ENCODE measurements at places on chromosomes 2 and 18. TPM values are rescaled to one million over a fixed set of nuclear protein-coding genes. Genes with fewer than 3 reads are reported as not detected.

The REG3A gene
- not detected for total RNA-seq

The FAM210A gene
- total RNA-seq, result 17.5 TPM

The LOXL3 gene
- total RNA-seq, result 12.6 TPM

The SLC19A3 gene
- 0.17 TPM for total RNA-seq

The CCDC178 gene
- total RNA-seq, result under 0.01 TPM

The OTX1 gene
- 0.17 TPM for total RNA-seq

The ARHGAP15 gene
- total RNA-seq, result not detected

The PSD4 gene
- 6.1 TPM for total RNA-seq

The MAP3K20 gene
- total RNA-seq, result 138 TPM

The RPRM gene
- not detected for total RNA-seq

The PROM2 gene
- 0.26 TPM for total RNA-seq

The NDUFS1 gene
- 81.2 TPM for total RNA-seq

The ANKAR gene
- total RNA-seq, result 10.5 TPM

The GALNT14 gene
- total RNA-seq, result 0.83 TPM

The PFN4 gene
- 1.5 TPM for total RNA-seq

The HOXD4 gene
- total RNA-seq, result not detected

The LRRTM4 gene
- not detected for total RNA-seq

The LAMA3 gene
- 13.2 TPM for total RNA-seq

The EPB41L3 gene
- 37.0 TPM for total RNA-seq

The LPIN2 gene
- total RNA-seq, result 36.7 TPM

The GAREM2 gene
- 0.66 TPM for total RNA-seq

The PRSS56 gene
- total RNA-seq, result not detected

The CCT4 gene
- 187 TPM for total RNA-seq

The MYCN gene
- total RNA-seq, result not detected

The TANC1 gene
- total RNA-seq, result 30.8 TPM

The IL36RN gene
- not detected for total RNA-seq

The NMUR1 gene
- total RNA-seq, result 0.50 TPM

The PSMA8 gene
- total RNA-seq, result not detected

The UPP2 gene
- not detected for total RNA-seq

The GEN1 gene
- total RNA-seq, result 2.8 TPM

The GAD1 gene
- 0.26 TPM for total RNA-seq

The FOXI3 gene
- total RNA-seq, result not detected

The RIT2 gene
- not detected for total RNA-seq

The DHRS9 gene
- total RNA-seq, result not detected
